Progenitor cell of endocrine pancreas (in vitro differentiated cells): ENCODE measurements at places on chromosomes 11 and 22. TPM values are rescaled to one million over a fixed set of nuclear protein-coding genes. Genes with fewer than 3 reads are reported as not detected.

GRCh38 chr11:85970593-85970992, 98.3 kb downstream of the PICALM start:
- DNase-seq: no peak
- peaks cover 28% of the 10 kb centered on the region for H3K36me3 ChIP-seq
- no peaks in the 10 kb centered on the region for H3K27me3 ChIP-seq
- H3K4me1 ChIP-seq: peaks cover 2% of the 10 kb centered on the region
- H3K27ac ChIP-seq: no peak overlapping the region

P2RY2 gene
- 0.55 and 0.96 TPM in 2 replicates for total RNA-seq

DNA sequence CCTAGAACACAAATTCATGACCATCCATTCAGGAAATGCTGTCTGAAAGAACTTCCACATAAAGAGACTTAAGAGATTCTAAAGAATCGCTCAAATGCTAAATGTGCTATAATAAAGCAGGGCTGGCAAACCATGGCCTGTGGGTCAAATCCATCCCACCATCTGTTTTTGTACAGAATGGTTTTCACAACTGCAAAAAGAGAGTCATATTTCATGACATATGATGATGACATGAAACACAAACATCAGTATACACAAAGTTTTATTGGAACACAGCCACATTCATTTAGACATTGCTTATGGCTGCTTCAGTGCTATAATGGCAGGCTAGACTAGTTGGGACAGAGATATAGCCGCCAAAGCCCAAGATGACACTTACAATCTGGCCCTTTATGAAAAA, 85.1 kb downstream of the RRAS2 start:
- no peak for DNase-seq
- peak overlapping the region; percentile 73 for H3K27ac ChIP-seq
- H3K4me1 ChIP-seq: no peaks in the 10 kb centered on the region
- peaks cover 18% of the 10 kb centered on the region for H3K36me3 ChIP-seq
- H3K27me3 ChIP-seq: no peaks in the 10 kb centered on the region

SCARF2 gene
- 14.4 and 14.6 TPM in 2 replicates for total RNA-seq

CRACR2B gene
- total RNA-seq: 50.9 and 52.9 TPM in 2 replicates

RNF26 gene
- 30.3 and 34.2 TPM in 2 replicates for total RNA-seq

DNA sequence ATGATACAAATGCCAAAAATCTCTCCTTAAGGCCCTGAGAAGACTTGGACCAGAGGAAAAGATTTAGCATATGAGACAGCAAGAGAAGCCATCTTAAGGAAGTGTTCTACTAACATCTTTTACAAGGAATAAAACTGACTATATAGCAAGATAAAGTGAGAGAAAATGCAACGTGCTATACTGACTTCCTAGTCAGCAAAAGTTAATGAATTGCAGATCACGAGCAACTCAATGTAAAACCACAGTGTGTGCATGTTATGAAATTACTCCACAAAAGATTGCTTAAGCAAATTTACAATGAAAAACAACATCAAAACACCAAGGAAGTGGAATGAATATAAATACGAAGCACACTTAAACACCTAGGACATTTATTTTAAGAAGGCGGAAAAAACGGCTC, 187.5 kb downstream of the CADM1 start:
- H3K4me3 ChIP-seq: no peak overlapping the region
- H3K4me1 ChIP-seq: peaks cover 1% of the 10 kb centered on the region
- H3K27me3 ChIP-seq: no peaks in the 10 kb centered on the region

GRCh38 chr11:33867996-33868646, 23.8 kb downstream of the LMO2 start:
- H3K4me3 ChIP-seq: peak overlapping the region; percentile 55
- no peak overlapping the region for H3K27ac ChIP-seq
- DNase-seq: no peak
- H3K4me1 ChIP-seq: peaks cover 2% of the 10 kb centered on the region
- no peaks in the 10 kb centered on the region for H3K36me3 ChIP-seq

DNA sequence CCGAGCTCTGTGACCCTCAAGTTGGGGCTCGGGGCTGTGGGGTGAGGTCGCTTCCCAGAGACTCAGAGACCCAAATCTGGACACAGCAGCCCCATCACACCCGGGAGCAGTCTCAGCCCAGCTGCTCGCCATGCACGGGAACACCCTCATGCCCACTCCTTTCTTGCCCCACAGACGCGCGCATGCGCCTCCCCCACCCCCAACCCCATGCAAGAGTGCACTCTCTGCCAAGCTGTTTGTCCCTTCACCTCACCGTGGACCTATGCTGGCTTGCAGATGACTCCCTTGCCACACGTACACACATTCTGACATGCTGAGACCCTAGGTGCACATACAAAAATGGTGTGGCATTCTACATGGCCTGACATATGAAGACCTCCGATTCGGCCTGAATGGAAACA, 478 bp upstream of the CD248 start:
- DNase-seq: no peak
- H3K36me3 ChIP-seq: no peaks in the 10 kb centered on the region
- H3K27ac ChIP-seq: no peak overlapping the region
- H3K27me3 ChIP-seq: peaks cover 41% of the 10 kb centered on the region

DNA sequence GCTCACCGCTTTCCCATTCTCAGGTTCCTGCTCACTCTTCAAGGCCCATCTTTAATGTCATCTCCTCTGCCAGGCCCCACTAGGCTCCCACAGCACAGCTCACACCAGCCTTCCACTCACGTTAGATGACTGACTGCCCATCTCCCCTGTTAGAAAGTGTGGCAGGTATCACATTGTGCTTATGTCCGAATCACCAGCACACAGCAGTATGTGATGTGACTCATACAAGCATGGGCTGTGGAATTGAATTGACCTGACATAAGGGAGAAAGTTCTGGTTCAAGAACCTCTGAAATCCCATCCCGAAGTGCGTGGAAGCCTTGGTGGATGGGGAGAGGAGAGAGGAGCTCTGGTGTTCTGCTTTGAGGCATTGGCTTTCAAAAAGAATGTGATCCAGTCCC, 6.5 kb downstream of the VSTM5 start:
- H3K4me1 ChIP-seq: peaks cover 4% of the 10 kb centered on the region
- H3K27ac ChIP-seq: no peak overlapping the region
- no peaks in the 10 kb centered on the region for H3K36me3 ChIP-seq
- no peak overlapping the region for H3K4me3 ChIP-seq

CLTCL1 gene
- total RNA-seq: 6.6 and 8.7 TPM in 2 replicates

GRCh38 chr22:50531962-50532674, 2.3 kb upstream of the TYMP start:
- H3K27ac ChIP-seq: no peak overlapping the region
- H3K4me3 ChIP-seq: peak overlapping the region; percentile 57
- peaks cover 39% of the 10 kb centered on the region for H3K27me3 ChIP-seq
- no peak for DNase-seq

DNA sequence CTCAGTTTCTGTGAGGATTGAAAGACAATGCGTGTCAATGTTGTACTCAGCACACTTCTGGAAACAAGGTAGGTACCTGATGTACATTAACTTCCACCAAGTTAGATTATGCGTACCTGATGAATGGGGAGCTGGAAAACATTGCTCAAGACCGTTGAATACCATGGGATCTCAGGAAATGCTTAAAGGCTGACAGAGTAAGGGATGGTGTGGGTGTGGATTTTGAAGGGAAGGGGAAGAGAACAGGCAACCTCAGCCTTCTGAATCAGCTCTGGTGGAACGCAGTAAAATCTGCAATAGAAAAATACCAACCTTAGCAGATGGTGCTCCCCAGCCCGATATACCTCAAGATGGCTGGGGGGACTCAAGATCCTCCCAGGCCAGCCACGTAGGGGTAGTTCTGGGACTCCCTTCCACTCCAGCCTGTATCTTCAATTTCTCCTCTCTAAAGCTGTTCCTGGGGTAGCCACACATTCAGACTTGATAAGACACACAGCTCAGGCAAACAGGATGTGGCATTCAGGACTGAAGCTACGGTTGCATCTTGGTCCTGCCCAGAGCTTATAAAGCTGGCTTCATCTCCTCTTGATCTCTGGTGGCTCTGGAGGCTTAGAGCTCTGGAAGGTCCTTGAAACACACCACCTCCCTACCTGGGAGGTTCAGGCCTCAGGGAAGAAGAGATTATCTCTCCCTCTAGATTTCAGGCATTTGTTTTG, 111.8 kb downstream of the CTNND1 start:
- no peaks in the 10 kb centered on the region for H3K36me3 ChIP-seq
- H3K27ac ChIP-seq: no peak overlapping the region
- H3K4me3 ChIP-seq: no peak overlapping the region
- DNase-seq: no peak

DNA sequence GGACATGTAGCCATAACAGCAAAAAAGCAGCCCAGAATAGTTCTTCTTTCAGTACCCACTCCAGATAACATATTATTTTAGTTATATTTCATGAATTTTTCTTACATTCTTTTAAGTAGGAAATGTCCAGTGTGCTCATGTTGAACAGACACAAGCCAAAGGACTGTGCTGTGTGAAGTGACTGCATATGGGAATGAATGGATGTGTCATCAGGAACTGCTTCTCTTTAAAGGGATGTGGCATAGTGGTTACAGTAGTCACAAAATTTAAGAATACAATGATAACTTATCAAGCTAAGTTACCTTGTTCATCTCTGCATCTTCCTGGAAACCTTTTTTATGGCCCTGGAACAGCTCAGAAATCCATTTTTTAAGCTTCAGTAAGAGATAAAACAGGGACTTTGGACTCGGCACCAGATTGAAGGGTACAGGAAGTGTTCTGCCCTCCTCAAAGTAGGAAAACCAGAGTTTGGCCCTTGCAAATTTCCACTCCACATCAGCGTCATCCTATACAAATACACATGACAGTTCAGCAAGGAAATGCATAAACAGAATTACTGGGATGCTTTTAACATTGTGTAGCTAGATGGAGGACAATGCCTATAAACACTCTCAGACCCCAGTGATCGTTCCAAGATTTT, 112.8 kb downstream of the TRPC6 start:
- H3K27me3 ChIP-seq: no peaks in the 10 kb centered on the region
- H3K4me1 ChIP-seq: peaks cover 12% of the 10 kb centered on the region
- no peak for DNase-seq
- H3K4me3 ChIP-seq: no peak overlapping the region
- H3K27ac ChIP-seq: peak overlapping the region; percentile 41

DNA sequence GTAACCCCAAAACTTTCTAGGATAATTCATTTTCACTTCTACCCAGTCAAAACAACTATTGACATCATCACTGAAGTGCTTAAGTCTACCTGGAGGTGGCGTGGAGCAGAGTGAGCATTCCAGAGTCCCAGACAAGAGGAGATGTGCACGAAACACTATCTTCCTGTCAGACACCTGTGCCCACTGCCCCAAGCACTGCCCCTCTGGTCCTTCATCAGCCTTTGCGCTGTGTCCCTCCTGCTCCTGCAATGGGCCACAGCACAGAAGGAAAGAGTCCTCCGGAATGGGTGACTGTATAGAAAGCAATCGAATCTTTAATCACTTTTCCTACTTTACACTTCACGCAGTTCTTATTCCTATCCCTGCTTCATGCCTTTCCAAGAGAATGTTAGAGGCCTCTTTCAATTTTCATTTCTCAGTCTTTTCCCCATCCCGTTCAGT, 512 bp upstream of the GRIA4 start:
- H3K27ac ChIP-seq: no peak overlapping the region
- no peaks in the 10 kb centered on the region for H3K36me3 ChIP-seq
- H3K27me3 ChIP-seq: peaks cover 62% of the 10 kb centered on the region

GRCh38 chr11:29781268-29781667, 235.6 kb downstream of the KCNA4 start:
- peaks cover 5% of the 10 kb centered on the region for H3K27me3 ChIP-seq
- DNase-seq: no peak
- H3K4me1 ChIP-seq: peaks cover 7% of the 10 kb centered on the region
- H3K4me3 ChIP-seq: no peak overlapping the region

SMC1B gene
- not detected in 2 replicates for total RNA-seq

CSKMT gene
- total RNA-seq: 12.2 and 18.0 TPM in 2 replicates
